NCI-H1105 treated with DMSO at 0.1 percent for 48 hours (cell line): ENCODE measurements at places on chromosomes 2 and 18.
A peak's percentile ranks its signal among the peaks of the same experiment; 100 is the strongest.

- DNase-seq = no peak
Measured at GRCh38 chr2:99910902-99911301, 231.5 kb downstream of the AFF3 start.

GRCh38 chr2:54029721-54030395 is 59.1 kb upstream of the PSME4 start:
- no peak for DNase-seq

- DNase-seq = no peak
Measured at GRCh38 chr2:136131484-136131960, 13.6 kb upstream of the CXCR4 start.

DNA sequence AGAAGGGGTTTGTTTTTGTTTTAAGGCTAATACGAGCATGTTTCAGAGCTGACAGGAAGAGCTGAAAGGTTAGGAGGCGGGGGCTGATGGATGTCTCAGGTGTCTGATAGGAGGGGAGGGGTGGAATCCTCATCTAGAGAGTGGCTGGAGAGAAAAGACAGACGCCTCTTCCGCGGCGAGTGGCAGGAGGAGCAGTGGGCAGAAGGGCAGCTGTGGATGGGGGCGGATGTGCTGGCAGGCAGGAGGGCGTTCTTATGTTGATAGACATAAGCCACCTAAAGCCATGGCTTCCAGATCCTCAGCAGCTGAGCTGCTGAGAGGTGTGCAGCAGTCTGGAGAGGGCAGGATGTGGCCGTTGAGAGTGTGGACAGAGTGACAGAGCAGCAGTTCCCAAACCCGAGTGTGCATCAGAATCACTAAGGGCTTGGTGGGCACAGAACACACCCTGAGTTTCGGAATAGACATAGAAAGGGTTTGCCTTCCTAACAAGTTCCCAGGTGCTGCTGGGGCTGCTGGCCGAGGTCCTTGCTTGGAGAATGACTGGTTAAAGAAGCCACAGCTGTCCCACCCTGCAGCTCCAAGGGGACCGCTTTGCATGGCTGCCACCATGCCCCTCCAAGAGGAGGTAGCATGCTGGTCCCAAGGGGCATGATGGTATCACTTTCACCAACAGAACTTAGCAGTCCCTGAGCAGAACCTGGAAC is 3.0 kb upstream of the ITM2C start:
- no peak for DNase-seq

DNA sequence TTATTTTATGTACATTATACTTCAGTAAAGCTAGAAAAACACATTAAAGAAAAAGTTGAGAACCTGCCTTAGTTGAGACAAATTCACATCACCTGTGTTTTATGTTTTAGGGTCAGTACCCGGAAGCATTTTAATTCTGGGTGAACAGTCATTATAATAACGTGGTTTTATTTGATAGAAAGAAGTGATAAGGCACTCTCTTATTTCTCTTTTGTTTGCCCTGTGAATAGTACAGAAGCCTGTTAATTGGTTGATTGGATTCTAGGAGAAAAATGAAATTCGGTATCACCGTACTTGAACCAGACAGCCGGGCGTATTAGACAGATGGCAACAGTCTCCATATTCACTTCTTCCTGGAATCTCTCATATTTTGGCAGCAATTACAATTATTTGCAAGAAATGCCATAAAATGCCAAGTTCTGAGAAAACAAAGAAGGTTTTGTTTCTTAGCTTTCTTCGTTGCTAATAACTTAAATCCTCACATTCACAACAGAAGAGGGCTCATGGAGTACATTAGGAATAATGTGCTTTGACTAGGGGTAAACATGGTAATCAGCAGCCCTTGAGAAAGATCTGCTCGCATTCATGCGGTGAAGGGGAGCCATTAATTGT is 168.7 kb upstream of the RASGRP3 start:
- DNase-seq = no peak

GRCh38 chr2:97651114-97651513 is 5.3 kb downstream of the COX5B start:
- DNase-seq = no peak

DNA sequence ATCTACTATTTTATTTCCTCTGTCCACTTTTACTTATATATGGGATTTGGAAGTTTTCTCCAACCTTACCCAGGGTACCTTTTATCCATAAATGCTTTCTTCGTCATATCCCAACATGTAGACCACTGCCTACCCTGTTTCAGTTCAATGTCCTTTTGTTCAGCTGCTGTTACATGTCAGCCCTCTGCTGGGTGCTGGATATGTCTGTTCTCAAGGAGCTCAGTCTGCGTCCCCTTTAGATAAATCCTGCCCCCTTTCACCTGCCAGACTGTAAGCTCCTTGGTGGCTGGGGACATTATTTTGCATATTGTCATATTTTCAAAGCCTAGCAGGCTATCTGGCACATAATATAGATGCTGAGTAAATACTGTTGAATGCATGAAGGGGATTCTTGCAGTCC is 53.2 kb downstream of the NEMP2 start:
- DNase-seq = no peak

DNA sequence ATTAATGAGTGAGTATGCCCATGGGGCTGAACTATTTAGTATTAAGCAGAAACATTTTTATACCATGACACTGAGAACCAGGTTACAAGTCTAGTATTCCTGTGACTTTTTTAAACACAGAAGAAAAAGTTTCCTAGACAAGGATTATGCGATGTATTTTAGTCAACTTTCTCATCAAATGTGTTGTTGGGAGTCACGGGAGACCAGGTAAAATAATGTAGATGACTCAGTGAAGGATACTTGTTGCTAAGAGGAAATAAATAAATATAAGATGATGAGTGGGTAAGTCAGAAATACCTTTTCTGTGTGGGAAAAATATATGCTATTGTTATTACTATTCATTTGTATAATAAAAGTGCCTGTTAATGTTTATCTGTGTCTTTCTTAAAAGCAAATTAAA is 23.4 kb downstream of the MBD5 start:
- DNase-seq = no peak

- peak; percentile 42 for DNase-seq
Measured at GRCh38 chr2:164314148-164314547, 307.1 kb downstream of the GRB14 start.

GRCh38 chr18:65954372-65954771 is 203.6 kb downstream of the CDH7 start:
- no peak for DNase-seq

DNA sequence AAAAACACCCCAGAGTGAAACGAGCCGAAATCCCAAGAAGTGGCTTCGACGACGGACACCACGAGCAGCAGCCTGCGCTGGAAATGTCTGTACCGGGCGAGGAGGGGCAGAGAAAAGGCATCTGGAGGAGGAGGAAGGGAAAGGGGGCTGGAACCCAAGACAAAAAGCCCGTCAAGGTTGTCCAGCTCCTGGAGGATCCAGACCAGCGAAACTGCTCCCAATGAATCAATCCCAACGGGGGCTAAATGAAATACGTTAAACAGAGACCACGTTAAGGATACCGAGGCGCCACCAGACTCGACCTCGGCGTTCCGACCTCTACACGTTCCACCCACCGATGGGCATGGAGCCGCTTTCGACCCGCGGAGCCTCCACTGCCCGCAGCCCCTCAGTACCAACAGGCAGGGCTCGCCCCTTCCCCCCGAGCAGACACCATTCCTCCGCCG is 400 bp downstream of the CCDC88A start:
- peak; percentile 71 for DNase-seq

DNA sequence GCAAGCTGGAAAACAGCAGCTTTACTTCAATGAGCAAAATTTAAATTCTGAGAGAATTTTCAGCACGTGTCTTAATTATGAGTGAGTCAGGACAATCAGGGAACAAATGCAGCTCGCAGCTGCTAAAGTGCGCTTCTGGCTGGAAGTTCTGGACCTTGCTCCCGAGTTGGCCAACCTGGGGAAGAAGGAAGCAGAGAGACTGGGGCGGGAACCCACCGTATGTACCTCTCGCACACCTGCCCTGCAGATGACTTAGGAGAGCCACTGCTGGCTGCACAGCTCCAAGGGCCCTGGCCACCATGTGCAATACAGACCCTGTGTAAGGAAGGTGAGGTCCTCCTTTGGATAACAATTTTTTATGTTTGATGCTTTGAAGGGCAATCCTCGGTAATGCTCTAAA is 42.4 kb downstream of the REEP1 start:
- DNase-seq = no peak

DNA sequence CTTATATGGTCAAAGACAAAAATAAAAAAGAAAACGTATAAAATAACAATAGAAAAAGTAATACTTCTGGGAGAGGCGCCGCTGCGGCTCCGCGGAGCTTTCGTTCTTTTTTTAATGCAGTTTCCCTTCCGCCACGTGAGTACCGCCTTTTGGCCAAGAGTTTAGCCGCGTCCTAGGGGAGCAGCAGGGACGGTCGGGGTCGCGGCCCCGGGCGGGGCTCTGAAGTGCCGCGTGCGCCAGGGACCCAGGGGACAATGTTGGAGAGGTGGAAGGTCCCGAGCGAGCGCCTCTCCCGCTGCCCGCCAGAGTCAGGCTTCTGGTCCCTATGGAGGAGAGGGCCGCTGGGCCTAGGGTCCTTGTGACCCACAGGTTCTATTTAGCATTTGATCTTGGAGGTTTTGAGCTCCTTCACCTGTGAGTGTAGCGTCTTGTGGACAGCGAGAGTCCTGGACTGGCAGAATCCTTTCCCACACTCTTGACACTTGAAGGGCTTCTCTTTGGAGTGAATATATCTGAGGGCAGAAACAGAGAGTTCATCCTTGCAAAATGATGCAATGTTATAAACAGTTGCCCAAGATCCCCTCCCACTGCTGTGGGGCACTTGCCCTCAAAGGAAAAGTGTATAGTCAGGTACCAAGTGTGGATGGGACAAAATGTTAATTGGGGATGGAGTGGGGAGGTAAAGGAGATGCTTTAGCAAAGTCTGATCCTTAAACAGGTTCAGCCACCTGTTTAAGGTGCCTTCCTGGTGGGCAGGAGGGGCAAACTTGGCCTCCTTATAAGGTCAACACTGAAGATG is 6.3 kb downstream of the OSR1 start:
- no peak for DNase-seq

- no peak for DNase-seq
Measured at GRCh38 chr2:240643093-240643810, 18.0 kb downstream of the GPR35 start.

DNA sequence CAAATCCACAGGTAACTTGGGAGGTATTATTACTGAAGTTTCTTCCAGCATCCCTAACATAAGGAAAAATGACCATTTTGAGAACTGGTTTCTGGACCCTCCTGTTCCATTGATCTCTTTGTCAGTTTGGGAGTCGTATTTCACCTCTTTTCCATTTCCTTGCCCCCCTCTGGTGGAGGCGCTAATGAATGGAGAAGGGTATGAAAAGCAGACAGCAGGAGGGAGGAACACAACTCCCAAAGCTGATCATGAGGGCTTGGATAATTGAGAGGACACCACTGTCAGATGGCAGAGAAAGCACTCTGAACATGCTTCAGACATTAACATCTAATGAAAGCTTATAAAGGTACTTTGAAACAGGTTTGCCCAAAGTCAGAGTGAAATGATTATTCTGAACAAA is 56.6 kb upstream of the TLK1 start:
- DNase-seq = no peak

- DNase-seq = no peak
Measured at GRCh38 chr2:28339516-28340175, 53.0 kb upstream of the FOSL2 start.

GRCh38 chr2:120871016-120871635 is 135.5 kb downstream of the GLI2 start:
- no peak for DNase-seq

DNA sequence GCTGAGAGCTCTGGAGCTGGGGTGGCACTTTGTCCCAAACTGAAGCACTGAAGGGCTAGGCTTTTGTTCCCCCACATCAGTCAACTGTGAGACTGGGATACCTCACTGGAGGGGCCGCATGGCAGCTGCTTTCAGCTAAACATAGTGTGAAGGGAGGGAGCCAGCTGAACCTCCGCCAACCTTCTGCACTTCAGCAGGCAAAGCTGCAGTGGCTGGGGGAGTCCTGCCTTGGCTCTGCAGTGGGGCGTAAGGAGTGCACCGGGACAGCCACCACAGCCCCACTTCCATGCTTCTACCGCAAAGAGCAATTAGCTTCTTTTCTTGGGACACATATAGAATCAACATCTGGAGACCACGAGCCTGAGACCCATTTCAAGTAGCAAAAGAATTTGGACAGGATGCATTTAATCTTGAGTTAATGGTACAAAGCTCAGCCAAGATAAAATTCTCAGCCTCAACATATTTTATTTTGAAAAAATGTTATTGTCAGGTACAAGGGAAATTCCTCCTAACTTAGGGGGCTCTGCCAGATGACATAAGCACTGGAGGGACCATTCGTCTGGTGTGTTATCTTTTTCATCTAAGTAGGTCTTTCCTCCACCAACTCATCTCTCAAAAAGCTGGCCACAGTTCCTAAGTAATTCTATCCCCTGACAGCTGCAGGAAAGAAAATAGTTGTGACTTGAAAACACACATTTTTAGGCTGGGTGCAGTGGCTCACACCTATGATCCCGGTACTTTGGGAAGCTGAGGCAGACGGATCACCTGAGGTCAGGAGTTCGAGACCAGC is 25.6 kb upstream of the MYCN start:
- DNase-seq = peak; percentile 13

GRCh38 chr2:86035883-86036668 is 69.6 kb downstream of the POLR1A start:
- peak; percentile 97 for DNase-seq

GRCh38 chr2:119753930-119754321 is 5.8 kb upstream of the PTPN4 start:
- DNase-seq = no peak

DNA sequence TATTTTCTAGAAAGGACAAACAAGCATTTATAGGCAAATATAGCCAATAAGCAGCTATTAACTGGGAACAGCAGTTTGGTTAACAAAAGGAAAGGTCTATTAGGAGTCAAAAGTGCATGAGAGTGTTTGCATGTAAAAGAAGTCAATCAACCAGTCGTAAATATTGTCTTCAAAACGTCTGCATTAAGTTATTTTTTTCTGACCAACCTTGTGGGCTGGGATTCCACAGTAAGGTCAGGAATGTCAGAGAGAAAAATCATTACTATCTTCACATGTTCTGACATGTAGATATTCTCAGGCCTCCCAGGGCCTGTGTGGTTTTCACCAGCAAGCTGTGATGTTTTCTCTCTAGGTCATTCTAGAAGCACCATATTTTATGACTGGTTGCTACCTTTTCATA is 922.5 kb downstream of the SUCLG1 start:
- no peak for DNase-seq

DNA sequence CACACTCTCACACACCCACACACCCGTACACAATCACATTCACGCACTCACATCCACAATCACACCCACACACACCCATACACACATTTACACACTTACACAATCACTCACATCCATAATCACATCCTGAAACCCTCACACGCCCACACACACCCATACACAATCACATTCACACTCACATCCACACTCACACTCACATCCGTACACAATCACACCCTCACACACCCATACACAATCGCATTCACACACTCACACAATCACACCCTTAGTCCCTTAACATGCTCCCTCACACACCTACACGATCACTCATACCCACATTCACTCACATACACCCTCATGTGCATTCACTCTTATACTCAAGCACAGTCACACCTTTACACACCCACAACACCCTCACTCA is 105.8 kb downstream of the ITGB1BP1 start:
- DNase-seq = no peak

- DNase-seq = no peak
Measured at GRCh38 chr2:181036445-181036844, 56.0 kb downstream of the UBE2E3 start.
